Kasumi-1 (cell line): ENCODE measurements at places on chromosomes 2 and 18.

DNA sequence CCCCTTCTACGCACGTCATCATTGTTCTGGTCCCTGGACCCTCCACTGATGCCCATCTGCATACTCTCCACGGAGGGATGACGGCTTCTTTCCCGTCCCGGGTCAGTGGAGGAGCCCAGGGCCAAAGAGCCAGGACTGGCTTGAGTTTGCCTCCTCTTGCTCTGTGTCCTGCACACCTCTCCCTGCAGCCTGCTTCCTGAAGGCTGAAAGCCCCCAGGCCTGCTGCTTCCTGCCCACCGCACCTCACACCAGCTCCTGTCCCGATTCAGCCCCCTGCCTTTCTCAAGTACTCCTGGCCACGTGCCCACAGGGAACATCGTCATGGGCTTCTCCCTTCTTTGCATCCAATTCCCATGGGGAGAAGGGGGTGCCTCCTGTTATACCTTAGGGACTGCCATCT lies 7.1 kb downstream of the ADCY3 start:
- DNase-seq: no peak

GRCh38 chr18:41928581-41928980 lies 26.5 kb upstream of the PIK3C3 start:
- DNase-seq: no peak

GRCh38 chr2:197786010-197786877 lies 1.1 kb upstream of the BOLL start:
- DNase-seq: peak; percentile 27

- DNase-seq: no peak
Measured at GRCh38 chr18:25066516-25066915, 285.4 kb downstream of the ZNF521 start.

- no peak for DNase-seq
Measured at GRCh38 chr2:124975648-124976047, 950.6 kb downstream of the CNTNAP5 start.

- no peak for DNase-seq
Measured at GRCh38 chr2:54924121-54924520, 126.1 kb downstream of the RTN4 start.

- DNase-seq: no peak
Measured at GRCh38 chr18:75135158-75135725, 73.7 kb downstream of the PTGR3 start.

DNA sequence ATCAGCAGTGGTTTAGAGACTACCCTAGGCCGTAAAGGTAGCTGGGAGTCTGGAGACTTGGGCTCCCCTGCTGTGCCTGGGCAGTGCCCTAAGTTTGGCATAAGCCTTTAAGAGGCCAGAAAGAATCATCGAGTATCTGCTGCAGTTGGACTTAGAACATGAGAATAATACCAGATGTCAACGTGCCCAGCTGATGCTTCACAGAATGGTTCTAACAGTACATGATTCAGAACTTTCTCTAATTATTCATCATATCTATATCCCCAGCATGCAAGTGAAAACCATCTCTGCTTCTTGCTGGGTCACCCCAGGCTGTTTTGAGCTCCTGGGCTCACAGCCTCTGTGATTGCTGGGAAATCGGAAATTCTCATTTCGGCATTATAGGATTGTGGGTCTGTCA lies 118.1 kb downstream of the NCK2 start:
- no peak for DNase-seq

DNA sequence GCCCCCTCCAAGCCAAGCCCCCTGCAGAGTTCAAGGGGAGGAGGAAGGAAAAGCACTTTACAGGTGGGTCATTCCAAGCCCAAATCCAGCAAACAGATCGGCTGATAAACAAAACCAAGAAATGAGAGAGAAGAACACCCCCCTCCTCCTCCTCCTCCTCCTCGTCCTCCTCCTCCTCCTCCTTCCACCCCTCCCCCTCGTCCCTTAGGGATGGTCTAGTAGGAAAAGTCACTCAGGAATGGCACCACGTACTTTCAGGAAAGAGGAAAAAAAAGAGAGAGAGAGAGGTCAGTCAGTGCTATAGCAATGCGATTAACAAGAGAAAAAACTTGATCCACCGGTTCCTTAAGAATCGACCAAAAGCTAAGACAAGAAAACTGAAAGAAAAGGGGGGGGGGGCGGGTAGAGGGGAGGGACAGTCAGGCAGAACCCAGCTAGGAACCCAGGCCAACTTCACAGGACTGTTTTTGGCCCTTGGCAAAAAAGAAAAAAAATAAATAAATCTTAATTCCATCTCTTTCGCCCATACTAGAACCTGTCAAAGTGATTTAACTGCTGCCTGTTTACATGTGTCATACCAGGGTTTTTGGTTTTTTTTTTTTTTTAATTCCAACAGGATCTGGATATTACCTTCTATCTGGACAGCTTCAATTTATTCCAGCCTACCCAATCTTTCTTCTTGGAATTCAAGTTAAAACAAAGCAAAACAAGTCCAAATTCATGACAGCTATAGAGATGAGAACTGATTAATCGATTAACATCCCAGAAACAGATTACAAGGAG lies 906 bp downstream of the IKZF2 start:
- no peak for DNase-seq
